ENCODE measurements at places on chromosomes 12 and 14.

DNA sequence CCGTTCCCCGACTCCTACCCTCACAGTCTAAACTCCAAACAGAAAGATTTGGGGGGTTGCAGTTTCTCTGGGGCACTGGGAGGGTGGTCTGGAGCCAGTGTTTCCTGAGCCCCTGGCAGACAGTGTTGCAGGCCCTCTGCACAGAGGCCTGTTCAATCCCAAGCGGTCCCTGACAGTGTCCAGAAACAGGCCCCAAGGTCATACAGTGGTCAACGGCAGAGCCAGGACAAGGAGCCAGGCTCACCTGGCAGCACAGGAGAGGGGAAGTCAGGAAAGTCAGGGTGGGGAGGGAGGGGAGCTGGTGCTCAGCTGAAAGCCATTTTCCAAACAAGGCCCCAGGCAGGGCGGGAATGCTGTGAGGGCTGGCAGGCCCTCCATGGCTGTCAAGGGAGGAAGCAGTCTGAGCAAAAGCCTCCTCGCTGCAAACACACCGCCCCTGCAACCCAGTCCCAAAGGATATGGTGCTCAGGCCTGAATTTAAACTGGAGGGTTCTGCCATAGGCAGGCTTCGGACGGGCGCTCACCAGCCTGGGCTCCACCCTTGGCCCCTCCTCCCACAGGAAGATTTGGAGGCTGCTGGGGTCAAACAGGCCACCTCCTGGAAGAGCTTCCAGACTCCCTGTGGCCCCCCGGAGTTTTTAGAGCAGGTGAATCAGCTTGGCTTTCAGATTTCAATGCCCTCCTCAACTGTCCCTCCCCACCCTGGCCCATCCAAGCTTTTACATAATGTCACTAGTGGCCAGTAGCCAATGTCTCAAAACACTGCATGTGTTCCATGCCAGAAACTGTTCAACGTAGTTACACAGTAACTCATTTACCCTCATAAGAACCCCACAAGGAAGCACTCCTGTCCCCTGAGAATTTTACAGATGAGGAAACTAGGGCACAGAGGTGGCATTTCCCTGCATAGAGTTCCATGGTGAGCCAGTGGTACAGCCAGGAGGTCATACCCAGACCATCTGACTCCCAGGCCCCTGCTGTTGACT, 41.5 kb downstream of the CHGA start:
- no peak for DNase-seq

DNA sequence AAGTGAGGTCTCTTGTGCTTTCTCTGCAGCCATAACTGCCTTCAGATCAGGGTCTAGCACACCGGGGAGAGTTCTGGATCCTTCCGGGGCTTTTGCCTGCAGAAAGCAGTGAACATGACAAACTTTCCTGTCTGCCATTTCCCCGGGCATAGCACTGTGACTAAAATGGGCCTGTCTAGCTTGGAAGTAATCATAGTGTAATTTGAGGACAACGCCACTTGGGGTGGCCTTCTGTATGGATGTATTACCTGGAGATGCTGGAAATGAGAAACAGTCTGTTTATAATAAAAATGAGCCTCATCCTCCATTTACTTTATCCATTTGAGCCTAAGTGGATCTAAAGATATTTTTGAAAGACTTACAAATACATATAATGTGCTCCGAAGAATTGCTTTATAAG, 453.7 kb downstream of the VRK1 start:
- DNase-seq = no peak

DNA sequence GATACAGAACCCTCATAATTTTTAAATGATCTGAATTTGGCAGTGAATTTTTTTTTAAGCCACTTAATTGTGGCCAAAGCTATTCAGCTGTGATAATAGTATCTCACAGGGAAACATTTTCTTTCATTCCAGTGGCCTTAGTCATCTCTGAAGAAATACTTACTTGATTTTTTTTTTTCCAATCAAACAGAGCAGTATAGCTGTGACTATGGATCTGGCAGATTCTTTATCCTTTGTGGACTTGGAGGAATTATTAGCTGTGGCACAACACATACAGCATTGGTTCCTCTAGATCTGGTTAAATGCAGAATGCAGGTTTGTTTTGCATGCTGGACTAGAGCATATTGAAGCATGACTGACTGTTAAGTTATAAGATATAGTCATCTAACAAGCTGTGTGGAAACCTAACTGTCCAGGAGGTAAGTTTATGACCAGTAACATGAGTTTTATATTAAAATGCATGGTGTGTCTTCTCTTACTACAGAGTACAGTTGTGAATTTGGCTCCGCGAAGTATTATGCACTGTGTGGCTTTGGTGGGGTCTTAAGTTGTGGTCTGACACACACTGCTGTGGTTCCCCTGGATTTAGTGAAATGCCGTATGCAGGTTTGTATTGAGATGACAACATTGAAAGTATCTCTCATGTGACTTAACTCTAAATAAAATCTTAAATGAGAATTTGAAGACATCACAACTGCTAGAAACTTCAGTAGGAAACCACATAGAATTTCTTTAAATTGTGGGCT, 1.9 kb downstream of the SLC25A3 start:
- DNase-seq = no peak

DNA sequence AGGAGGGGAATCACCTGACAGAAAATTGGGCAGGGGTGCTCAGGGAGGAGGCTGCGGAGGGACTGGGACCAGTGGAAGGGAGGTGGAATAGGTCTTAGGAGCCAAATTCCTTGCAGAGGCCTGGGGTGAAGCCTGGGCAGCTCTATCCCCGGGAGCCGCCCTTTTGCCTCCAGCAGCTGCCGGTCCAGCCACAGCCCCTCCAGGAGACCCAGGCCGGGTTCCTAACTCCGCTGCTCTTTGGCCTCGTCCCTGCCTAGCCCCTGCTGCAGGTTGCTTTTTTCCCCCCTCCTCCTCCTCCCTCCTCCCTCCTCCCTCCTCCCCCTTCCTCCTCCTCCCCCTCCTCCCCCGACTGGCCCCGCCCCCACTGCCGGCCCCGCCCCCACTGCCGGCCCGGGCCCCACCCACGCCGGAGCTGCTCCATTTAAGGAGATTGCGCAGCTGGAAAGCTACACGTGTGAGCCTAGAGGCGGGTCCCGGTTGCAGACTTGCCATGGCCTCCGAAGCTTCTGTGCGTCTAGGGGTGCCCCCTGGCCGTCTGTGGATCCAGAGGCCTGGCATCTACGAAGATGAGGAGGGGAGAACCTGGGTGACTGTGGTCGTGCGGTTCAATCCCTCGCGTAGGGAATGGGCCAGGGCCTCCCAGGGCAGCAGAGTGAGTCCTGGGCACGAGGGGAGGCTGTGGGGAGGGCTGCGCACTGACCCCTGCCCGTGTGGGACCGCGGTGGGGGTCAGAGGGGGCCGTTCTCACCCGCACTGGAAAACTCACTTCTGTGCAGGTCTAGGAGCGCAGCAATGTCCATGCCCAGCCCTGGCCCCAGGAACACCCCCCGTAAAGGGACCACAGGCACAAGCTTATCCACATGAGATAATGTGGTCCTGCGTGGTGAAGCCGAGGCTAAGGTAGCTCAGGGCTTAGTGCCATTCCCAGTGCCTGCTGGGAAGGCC, at the start of gene TCL1B:
TSS of gene TCL1B (plus strand) at position 449 of the 945 bp plus-strand sequence. CDS start at position 491, 42 bp downstream.
- no peak for DNase-seq

DNA sequence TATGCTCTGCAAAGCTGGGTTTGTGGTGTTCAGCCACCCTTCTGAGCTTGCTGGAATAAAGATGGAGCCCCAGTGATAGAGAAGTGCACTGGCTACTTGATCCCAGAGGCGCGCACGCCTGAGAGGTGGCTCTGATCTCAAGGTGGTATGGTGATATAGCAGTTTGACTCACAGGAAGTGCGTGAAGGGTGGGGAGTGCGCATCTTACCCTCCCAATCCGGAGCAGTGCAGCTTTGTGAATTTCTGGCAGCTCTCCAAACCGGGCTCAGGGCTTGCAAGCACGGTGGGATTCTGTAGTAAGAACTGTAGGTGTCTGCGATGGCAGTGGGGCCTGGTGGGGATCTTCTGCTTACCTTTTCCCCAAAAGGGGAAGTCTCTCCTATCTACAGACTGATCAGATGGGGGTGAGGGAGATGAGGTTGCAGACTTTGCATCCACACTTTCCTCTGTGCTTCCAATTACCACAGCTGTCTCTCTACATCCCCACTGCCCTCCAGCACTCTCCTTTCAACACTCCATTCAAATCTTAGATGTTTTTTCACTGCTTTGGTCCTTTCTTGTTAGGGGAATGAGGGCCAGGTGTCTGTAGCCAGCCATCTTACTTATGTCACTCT, 197.4 kb upstream of the SLC38A2 start:
- DNase-seq = no peak

DNA sequence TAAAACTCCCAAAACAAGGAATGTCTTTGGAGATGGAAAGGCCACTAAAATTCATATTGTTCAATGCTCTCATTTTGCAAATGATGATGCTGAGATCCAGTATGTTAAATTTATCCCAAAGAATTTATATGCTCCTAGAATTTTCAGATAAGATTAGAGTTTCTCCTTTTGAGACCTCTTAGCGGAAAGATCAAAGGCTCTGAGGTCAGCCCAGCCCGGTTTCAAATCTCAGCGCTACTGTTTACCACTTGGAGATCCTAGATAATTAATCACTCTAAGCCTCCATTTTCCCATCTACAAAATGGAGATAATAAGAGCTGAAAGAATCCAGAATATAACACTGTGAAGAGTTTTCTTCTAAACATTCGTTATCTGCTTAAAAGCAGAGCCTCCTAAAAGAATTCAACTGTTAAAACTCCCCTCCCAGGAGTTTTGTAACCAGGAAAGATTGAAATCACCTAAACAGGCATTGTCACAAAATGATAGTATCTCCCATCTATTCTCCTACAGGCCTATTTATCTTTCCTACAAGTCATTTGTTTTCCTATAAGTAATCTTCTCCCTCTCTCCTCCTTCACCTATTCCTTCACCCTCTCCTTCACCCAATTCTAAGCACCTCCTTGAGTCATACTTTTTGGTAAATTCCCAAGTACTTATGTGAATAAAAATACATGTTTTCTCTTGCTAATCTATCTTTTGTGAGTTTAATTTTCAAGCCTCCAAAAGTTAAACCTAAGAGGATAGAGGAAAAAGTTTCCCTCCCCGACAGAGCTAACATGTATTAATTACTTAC, 16.7 kb downstream of the DUSP6 start:
- DNase-seq = no peak

DNA sequence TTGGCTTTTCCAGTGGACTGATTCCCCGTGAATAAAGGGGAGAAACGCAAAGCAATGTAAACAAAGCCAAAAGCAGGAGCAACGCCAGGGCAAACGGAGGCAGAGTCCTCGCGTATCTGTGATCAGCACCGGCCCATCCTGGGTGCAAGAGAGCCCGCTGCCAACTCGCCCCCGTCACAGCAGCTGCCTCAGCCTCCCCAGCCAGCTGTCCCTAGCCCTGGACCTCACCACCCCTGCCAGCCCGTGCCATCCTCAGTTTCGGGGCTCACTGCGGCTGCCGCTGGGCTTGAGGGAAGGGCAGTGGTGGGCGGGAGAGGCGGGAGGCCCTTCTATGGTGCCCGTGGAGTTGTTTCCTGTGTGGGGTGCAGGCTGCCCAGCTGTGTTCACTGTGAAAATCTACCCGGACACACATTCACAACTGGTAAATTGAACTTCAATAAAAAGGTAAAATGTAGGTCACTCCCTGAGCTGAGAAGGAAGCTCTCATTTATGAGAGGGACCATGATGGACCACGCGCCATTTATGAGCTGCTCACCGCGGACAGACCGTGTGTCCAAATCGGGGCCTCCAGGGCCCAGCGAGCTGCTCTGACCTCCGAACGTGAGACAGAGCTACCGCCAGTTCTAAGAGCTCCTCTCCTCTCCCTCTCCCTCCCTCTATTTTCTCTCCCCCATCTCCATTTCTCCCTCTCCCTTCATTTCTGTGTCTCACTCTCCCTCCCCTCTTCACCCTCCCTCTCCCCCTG, 330.5 kb upstream of the SFSWAP start:
- no peak for DNase-seq

DNA sequence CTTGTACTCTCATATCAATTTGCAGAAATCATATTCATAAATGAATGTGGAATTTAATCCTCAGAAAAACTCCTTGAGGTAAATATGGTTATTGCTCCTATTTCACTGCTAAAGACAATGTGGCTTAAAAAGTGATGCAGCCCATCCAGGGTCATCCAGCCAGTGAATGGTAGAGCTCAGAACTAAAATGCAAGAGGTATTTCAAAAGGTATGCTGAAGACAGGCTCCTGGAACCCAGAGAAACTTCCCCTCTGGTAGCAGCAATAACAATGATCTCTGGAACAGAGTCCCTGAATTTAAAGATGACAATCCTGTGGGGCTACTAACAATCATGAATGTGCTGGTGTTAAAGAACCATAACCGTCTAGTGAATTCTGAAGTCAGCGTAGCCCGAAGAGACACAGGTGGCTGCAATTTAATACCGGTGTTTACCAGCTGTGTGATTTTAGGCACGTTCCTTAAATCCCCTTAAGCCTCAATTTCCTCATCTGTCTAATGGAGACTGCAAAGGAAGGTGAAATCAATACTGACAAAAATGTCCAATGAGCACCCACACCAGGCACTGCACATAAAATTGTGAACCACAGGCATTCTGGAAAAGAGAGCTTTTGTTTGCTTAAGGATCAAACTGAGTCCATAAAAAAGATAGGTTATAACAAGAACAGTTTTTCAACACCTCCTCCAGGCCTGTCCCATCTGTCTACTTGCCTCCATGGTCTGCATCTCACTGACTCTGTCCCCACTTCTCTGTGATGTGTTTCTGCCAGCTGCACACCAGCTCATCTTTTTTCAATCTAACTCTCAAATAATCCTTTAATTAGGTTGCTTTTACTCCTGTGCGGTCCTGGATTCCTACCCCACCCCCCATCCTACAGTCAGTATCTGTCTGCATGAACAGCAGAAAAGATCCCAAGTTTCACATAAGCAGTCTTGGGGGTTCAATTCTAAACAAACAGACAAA, 10.5 kb downstream of the TM7SF3 start:
- peak; percentile 61 for DNase-seq

DNA sequence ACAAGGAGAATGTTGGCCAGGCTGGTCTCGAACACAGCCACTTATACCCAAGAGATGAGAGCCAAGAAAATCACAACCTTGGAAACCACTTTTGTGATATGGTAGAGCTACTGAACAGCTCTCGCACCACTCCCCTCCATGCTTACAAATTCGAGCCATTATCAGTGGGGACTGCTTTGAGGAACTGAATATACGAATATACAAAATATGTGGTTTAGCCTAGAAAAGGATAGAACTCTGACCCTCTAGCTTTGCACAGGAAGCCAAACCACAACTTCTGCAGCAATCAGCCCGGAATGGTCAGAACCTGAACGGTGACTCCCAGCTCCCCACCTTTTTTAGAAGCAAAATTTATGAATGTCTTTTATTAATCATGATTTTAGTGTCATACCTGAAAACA, 129.8 kb upstream of the TMEM132C start:
- no peak for DNase-seq
